ENCODE measurements at places on chromosomes 12 and 14. TPM values are rescaled to one million over a fixed set of nuclear protein-coding genes. Genes with fewer than 3 reads are reported as not detected.

The BICD1 gene
- total RNA-seq, result 1.7 TPM

The SMIM41 gene
- 7.8 TPM for total RNA-seq

The ARHGDIB gene
- total RNA-seq, result 71.2 TPM

GRCh38 chr14:100072783-100073346 is 7.6 kb downstream of the EVL start:
- peak; percentile 64 for DNase-seq

GRCh38 chr14:24231263-24232120 is 675 bp downstream of the NEDD8 start:
- peak; percentile 39 for DNase-seq

GRCh38 chr12:21614506-21614905 is 9.9 kb upstream of the GYS2 start:
- DNase-seq, result no peak
